Forelimb muscle (tissue), 1 donor: ENCODE measurements at places on chromosomes 3 and 15. TPM values are rescaled to one million over a fixed set of nuclear protein-coding genes. Genes with fewer than 3 reads are reported as not detected.

GRCh38 chr3:62605413-62606068 is 232.2 kb upstream of the FEZF2 start:
- DNase-seq, result no peak

GRCh38 chr3:128806588-128806987 is 72.8 kb upstream of the ACAD9 start:
- DNase-seq, result no peak

DNA sequence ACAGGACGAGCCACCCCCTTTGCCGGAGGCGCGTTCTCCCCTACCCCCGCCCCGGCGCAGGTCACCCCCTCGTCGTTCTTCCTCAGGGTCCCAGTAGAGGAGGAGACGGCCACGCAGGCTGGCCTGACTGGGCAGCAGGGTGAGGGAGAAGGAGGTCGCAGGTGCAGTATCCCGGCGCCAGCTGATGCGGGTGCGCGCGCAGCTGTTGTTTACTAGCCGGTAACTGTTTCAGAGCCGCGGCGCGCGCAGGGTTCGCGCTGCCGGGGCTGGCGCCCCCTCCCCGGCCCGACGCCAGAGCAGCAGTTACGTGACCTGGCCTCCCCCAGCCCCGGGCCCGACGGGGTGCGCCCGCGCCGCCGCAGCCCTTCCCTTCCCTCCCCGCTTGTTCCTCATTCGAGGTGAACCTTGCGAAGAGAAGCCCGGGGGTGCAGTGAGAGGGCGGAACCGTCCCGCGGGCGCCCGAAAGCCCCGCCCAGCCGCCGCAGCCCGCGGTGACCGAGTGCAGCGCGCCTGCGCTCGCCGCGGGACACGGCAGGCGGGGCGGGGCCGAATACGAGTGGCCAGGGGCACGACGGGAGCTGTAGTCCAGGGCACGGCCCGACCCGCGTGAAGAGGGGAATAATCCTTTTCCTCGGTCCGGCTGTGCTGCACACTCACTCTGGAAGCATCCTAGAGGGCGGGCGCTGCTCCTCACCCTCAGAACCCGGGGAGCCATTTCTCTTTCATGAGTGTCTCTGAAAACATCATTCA is at the start of gene SLC12A6:
Gene SLC12A6 (minus strand): TSS at position 225 of the 750 bp plus-strand sequence. CDS start 1,101 bp downstream, outside the sequence.
- DNase-seq, result peak; percentile 60

DNA sequence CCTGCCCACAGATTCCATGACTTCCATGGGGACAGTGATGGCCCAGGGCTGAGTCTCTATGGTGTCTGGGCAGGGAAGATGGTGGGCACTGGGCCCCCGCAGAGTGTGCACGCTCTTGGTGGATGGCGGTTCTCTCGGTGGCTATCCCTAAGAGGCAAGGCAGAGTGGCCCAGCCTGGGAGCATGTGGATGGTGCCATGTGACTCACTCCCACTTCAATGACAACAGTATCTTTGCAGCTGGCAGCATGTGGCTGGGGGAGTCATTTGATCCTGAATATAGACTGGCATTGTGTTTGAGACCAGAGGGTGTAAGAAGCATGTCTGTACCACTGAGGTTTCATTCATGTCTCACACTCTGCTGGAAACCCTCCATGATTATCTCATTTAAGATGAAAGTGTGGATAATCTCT is 101.2 kb downstream of the CORO2B start:
- DNase-seq, result no peak

The GOLGA8G gene
- polyA plus RNA-seq, result 0.13 TPM

DNA sequence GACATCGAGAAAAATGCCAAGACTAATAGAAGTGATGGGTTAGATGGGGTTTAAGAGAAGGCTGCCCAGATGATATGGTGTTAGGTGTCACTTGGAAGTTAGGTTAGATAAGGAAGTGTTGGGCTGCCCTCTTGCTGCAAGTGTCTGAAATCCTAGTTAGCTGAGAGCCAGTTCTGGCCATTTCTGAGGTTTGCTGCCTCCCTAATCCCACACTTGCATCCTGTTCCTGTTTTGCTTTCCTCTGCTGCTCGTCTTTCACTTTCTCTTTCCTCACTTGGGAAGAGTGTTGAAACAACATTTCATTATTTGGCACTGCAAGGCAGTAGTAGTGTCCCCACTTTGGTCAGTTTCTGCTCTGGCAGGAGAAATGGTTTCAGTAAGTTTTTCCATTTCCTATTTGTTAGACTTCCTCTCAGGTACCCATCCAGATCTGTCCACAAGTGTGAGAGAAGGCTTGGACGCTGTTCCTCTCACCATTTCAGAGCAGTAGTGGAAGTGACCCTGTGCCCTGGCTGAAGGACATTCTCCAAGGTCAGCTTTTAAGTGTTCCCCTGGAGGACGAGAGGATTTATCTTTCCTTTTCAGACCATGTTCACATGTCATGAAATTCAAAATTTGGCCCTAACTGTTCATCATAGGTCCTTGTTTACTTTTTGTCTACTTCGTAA is 93.3 kb downstream of the ADAMTSL3 start:
- peak; percentile 41 for DNase-seq

The DUOX1 gene
- 2.9 TPM for polyA plus RNA-seq

GRCh38 chr3:163384383-163384782 is 1693.9 kb downstream of the SI start:
- no peak for DNase-seq
